ENCODE measurements at places on chromosomes 13 and 19.

GRCh38 chr13:110593430-110594130, 21.8 kb upstream of the NAXD start:
- no peak for DNase-seq

GRCh38 chr13:45393941-45394570, 24.1 kb downstream of the SLC25A30 start:
- no peak for DNase-seq

GRCh38 chr19:36488846-36489117, 579 bp downstream of the ZNF566 start:
- DNase-seq, result no peak

DNA sequence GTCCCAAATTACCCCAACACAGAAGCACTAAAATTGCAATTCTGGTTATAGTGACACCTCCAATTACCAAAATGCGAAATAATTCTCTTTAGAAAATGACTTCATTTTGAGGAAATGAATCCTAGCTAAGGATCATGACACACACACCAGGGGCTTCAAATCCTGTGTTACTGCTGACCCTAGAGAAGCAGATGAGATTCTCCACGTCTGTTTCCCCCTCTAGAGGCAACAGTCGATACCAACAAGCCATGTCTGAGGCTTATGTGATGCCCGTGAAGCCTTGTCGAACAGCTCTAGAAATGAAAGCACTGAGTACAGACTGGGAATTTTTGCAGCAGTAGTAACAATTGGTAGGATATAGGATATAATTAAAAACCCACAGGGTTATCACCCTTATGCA, 153.6 kb upstream of the TMTC4 start:
- no peak for DNase-seq

DNA sequence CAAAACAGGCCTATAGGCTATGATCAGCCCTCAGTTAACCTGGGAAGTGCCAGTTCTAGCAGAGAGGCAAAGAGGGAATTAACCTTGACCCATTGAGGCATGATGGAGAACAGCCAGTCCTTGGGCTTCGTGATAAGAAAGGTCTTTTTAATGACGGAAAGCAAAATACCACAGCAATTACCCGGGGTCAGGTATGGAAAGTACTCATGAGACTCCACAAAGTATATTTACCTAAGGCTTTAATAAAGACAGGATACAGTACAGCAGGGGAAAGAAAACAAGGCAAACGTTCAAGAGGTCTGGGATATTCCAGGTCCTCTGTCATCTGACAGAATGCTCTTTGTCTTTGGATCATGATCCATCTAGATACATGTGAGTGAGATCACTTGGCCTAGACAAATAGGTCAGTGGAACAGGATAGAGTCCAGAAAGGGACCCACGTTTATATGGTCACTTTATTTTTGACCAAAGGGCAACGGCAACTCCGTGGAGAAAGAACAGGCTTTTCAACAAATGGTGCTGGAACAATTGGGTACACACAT, 52.2 kb downstream of the WDFY2 start:
- no peak for DNase-seq

DNA sequence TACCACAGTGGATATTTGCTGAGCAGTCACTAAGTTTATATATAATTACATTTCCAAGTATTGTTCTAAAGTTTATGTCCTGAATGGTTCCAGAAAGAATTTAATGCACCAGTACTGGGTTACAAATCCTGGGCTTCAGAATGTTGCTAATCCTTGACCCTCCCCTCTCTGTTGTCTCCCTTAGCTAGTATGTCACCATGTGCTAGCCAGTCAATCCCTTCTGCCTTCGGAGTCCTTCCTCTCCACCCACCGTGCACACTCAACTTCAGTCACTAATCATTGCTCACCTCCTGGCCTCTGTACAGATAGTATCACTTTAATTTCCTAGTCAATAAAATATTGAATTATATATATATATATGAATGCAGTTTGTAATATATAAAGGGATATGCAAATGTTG, 7.5 kb downstream of the FAM124A start:
- DNase-seq, result no peak

DNA sequence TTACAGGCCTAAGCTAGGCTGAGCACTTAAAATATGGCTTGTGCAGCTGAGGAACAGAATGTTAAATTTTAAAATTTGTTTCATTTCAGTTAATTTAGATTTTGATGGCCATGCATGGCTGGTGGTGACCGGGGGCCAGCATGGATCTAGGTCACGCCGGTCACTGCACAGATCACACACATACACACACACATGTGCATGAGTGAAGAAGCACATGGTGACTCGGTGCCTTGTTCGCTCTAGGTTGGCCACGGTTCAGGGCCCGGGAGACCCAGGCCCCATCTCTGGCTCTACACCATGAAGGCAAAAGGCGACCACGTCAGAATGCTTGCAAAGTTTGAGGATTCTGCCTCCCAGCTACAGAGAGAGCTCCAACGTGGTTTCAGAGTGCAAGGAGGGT, 28.0 kb downstream of the ZFR2 start:
- no peak for DNase-seq

DNA sequence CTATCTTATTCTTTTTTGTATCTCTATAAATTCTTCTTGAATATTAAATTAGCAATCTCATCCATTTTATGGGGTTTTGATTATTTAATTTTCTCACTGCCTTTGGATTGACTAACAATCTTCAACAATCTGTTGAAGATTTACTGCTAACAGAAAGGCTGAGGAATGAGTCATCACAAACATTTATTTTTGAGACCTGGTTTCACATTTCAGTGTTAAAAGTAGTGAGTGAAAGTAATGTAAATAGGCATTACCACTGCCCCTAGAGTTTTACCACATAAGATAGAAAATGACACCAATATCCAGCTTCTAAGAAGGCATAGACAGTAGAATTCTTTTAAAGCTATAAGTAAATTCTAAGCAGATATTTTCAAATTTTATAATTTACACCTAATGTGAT, 472.8 kb downstream of the OLFM4 start:
- DNase-seq, result no peak

GRCh38 chr13:27500806-27501534, 50.6 kb upstream of the MTIF3 start:
- DNase-seq, result no peak

GRCh38 chr19:38877781-38878574, at the start of gene RINL:
TSS of gene RINL (minus strand) at chr19:38878275. CDS start at chr19:38876742, 1,533 bp downstream.
- peak; percentile 43 for DNase-seq

GRCh38 chr19:7067716-7068115, 1.8 kb upstream of the ZNF557 start:
- no peak for DNase-seq

DNA sequence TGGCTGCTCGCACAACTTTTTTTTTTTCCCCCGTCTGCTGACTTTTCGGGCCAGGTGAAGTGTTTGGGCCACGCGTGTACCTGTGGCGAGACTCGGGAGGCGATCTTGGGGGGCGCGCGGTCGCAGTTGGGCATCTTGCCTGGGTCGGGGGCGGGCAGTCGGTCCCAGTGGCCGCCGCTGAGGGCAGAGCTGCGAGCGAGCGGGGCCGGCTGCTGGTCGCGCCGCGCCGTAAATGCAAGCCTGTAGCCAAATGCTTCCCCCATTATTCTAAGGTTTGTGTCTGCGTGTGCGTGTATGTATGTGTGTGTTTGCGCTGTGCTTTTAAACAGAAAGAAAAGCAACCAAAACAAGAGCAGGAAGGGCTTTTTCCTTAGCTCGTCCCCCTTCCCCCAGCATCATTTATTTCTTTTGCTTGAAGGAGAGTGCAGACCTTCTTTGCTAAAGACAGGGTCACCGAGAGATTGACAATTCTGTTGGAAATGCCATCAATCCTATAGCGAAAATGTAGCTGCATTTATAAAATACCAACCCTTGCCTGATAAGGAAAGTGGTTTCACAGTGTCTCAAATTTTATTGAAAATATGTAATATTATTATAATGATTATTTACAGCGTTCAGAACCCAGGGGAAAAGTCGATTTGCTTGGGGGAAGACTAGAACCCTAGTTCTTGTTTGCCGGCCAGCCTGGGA, 143.2 kb upstream of the ZNF536 start:
- no peak for DNase-seq

DNA sequence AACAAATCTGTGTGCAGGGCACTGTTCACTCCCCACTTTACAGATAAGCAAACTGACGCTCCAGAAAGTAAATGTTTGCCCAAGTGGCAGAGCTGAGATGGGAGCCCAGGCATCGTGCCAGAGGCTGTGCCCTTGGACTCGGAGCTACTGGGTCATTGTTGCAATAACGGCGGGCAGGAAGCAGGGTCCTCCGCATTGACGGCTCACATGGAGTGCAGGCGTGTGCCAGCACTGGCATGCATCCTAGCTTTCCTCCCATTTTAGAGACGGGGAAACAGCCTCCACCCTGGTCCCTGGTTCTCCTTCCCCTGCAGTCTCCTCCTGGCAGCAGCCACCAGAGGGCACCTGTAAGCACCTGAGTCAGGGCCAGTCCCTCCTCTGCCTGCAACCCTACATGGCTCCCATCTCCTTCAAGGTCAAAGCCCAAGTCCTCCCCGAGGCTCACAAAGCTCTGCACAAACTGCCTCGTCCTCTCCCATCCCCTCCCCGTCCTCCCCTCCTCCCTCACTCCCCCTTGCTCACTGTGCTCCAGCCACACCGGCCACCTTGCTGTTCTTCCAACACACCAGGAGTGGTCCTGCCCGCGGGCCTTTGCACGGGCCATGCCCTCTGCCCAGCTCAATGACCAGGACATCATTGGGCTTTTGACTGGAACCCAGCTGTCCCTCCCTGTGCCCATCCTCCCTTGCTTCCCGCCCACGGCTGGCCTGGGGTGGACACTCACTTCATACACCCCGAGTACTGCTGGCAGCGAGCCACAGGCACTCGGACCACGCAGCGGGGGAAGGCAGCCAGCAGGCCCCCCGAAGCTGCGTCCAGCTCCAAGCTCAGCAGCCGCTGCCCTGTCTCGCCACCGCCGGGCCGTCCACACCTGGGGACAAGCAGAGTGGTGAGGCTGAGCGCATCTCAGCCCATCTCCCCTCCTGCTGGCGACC, 7.7 kb upstream of the LRG1 start:
- no peak for DNase-seq

- DNase-seq, result no peak
These were observed 756.1 kb downstream of the UQCRFS1 start for GRCh38 chr19:28456708-28457320.

DNA sequence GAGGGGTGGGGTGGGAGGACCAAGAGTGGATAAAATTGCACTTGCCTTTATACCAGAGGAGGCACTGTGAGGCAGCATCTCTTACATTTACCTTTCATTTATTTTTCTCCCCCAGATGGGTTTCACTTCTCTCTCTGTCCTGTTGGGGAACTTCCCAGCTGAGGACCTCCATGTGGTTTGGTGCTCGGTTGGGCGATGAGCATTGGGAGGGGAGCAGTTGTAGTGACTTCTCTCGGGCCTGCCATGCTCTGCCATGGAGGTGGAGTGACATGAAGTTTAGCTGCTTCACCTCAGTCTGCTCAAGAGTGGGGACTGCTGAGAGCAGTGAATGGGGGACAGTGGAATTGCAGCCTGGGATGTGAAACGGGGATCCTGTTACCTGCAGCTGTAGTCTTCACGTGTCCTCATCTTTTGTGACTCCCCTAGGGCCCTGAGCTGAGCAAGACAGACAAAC, 23.1 kb upstream of the CXCL17 start:
- DNase-seq, result no peak

DNA sequence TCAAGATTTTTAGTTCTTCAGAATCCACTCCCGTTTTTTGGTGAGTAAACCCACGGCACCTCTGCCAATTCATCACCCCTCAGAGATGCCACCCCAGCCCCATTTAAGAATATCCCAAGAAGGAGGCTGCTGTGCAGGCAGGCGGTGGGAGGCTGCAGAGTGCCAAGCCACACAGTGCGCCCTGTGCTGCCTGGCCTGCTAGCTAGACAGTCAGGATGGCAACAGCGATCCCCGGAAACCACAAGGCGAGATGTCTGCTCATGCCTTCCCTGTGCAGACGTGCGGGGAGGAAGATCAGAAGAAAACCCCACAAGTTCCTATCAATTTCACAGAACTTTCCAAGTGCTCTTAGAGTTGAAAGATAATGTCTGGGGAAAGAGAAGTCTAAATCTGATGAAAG, 64.8 kb upstream of the GPR183 start:
- DNase-seq, result no peak

GRCh38 chr19:42078538-42079275, 2.7 kb downstream of the ZNF574 start:
- DNase-seq, result no peak

DNA sequence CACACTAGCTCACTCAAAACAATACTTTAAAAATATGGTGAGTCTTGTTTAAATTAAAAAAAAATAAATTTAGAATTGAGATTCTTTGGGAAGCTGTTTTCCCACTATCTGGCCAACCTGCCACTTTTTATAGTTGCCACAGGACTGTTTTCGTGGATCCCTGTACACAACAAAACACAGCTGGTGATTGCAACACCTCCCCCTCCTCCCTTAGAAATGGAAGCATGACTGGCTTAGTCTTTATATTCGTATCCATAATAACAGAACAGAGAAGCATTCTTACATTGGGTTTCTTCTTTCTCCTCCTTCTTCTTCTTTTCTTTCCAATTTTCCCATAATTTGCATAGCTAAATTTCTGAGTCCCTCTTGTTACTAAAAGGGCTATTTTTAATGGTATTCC, 79.5 kb upstream of the GJB6 start:
- DNase-seq, result no peak

GRCh38 chr19:11662278-11662677, 65.0 kb downstream of the ZNF627 start:
- no peak for DNase-seq
